ENCODE measurements at places on chromosomes 11 and 22.

- no peak for DNase-seq
These were observed 7.6 kb upstream of the ASCL2 start for GRCh38 chr11:2277933-2278523.

- no peak for DNase-seq
These were observed 269.0 kb upstream of the PDGFD start for GRCh38 chr11:104432981-104433380.

GRCh38 chr11:70556884-70557741 lies 158.8 kb downstream of the CTTN start:
- peak; percentile 12 for DNase-seq

DNA sequence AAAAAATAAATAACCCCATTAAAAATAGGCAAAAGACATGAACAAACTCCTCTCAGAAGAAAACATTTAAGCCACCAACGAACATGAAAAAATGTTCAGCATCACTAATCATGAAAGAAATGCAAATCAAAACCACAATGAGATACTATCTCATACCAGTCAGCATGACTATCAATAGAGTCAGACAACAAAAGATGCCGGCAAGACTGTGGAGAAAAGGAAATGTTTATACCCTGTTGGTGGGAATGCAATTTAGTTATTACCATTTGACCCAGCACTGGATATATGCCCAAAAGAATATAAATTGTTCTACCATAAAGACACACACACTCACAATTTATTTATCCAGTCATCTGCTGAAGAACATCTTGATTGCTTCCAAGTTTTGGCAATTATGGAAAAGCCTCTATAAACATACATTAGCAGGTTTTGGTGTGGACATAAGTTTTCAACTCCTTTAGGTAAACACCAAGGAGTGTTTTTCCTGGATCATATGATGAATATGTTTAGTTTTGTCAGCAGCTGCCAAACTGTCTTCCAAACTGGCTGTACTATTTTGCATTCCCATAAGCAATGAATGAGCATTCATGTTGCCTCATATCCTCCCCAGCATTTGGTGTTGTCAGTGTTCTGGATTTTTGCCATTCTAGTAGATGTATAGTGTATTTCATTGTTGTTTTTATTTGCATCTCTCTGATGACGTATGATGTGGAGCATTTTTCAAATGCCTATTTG lies 28.0 kb downstream of the OR8D1 start:
- DNase-seq: no peak

DNA sequence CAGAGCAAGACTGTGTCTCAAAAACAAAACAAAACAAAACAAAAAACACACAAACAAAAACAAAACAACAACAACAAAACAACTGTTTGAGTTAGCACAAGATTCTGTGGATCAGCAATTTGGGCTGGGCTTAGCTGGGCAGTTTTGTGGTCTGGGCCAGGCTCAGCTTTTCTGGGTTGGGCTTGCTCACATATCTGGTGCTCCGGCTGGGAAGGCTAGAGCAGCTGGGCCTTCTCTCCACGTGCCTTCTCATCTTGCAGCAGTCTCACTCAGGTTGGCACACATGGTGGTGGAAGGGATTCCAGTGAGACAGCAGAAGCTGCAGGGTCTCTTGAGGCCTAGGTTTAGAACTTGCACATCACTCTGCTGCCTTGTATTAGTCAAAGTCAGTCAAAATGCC lies 35.7 kb downstream of the EIF3F start:
- DNase-seq: no peak

DNA sequence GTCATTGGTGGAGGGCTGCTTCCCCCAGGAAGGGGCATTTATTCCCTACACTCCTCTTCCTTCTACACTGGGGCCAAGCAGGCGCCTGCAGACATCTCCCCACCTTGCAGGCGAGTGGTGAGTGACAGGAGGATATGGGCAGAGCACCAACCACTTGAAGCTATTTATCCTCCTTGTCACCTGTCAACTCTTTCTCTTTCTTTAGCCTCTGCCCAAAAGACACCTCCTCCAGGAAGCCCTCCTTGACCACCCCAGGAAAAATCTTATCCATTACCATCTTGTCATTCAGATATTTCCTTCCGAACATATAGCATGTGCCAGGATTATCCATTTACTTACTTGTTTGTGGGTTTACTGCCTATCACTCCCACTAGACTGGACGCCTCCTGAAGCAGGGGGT lies 362.4 kb downstream of the MN1 start:
- DNase-seq: no peak

DNA sequence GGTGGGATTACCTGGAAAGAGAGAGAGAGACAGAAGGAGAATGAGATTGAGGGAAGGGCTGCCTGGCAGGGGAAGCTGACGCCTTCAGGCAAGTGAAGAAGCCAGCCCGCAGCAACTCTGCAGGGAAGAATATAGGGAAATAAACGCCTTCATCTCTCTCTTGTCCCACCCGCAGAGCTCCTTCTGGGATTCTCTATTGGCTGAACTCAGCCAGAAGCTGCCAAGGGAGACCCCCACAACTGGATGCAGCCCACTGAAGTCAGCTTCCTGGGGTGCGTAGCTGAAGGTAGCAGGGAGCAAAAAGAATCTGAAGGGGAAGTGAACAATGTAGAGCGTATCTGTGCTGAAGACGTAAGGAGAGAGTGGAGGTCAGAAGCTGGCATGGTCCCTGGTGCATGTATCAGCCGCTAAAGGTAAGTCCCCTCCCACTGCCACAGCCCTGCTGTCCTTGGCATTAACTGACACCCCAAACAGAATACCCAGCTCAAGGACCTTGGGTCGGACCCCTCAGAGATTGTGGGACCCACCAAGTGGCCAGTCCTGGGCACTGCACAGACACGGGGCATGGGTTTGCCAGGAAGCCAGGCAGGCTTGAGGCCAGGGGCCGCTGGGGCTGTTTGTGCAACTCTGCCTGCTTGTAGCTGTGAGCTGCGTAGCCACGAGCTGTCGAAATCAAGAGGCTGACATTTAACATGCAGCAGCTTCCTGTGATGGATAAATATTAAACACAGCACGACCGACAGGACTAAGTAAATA lies 469.9 kb downstream of the MN1 start:
- no peak for DNase-seq

DNA sequence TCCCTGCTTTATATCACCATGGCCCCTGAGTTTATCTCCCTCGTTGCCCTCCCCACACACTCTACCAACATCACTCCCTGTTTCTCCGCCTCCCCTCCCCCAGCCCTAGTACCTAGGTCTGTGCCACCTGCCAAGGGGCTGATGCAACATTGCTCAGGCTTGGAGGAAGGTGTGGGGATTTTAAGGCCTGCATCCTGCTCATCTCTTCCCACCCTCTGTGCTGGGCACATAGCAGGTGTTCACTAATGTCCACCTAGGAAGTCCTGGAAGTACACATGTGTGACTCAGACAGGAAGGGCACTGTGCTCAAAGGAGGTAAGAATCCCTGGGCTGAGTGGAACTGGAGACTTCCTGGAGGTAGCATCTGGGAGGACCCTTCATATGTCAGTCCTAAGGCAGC lies 37.0 kb downstream of the PDE2A start:
- DNase-seq: no peak

DNA sequence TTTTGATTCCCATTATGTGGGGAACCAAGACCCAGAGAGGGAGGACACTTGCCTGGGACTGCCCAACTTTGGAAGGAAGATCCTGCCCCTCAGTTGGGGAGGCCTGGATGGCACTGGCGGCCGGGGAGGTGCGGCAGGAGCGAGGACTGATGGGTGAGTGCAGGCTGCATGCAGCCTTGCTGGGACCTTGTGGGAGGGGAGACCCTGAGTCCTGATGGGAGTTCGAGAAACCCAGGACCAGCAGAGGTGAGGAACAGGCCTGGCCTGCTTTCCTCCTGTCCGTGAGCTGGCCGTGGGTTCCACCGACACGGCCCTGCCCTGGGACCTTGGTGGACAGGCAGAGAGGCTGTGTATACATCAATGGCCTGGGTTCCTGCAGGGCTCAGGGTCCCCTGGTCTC lies 19.3 kb upstream of the SMIM38 start:
- DNase-seq: no peak

DNA sequence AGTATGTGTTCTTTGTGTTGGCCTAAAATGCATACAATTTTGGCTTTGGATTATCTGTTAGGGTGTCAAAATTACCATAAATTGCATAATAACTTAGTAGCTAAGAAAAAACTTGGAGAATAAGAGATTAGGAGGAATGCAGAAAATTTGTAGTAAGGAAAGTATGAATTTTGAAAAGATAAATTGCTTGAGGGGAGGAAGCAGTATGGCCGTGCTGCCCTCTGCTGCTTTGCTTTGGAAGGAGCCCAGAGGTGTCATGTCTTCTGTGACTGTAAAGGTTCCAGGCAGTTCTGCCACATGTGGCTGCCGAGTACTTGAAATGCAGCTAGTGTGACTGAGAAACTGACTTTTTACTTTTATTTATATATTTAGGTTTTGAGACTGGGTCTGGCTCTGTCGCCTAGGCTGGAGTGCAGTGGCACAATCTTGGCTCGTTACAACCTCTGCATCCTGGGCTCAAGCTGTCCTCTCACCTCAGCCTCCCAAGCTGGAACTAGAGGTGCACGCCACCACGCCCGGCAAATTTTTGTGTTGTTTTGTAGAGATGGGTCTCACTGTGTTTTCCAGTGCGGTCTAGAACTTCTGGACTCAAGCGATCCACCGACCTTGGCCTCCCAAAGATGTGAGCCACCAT lies 1.8 kb downstream of the ADSL start:
- peak; percentile 78 for DNase-seq

DNA sequence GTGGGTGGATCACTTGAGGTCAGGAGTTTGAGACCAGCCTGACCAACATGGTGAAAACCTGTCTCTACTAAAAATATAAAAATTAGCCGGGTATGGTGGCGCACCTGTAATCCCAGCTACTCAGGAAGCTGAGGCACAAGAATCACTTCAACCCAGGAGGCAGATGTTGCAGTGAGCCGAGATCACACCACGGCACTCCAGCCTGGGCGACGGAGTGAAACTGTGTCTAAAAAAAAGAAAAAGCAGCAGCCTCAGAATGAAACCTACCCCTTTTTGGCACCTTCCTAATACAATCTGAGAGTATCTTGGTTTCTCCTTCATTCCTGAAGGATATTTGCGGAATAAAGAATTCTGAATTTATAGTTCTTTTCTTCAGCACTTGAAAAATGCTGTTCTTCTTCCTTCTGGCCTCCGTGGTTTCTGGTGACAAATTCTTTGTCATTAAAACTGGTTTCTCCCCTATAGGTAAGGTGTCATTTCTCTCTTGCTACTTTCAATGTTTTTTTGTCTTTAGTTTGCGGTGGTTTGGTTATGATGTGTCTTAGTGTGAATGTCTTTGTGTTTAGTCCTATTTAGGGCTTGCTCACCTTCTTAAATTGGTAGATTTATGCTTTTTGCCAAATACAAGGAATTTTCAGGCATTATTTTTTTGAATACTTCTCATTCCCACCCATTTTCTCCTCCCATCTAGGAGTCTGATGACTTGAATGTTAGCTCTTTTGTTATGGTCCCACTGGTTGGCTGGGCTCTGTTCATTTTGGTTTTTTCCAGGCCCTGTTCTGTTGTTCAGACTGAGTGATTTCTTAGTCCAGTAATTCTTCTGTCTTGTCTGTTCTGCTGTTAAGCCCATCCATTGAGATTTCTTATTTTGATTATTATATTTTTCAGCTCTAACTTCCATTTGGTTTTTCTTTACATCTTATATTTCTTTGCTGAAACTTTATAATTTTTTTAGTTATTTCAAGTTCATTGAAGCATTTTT lies 15.4 kb downstream of the ASRGL1 start:
- DNase-seq: peak; percentile 59

- DNase-seq: no peak
These were observed 878.6 kb upstream of the CCDC90B start for GRCh38 chr11:84164728-84165127.

DNA sequence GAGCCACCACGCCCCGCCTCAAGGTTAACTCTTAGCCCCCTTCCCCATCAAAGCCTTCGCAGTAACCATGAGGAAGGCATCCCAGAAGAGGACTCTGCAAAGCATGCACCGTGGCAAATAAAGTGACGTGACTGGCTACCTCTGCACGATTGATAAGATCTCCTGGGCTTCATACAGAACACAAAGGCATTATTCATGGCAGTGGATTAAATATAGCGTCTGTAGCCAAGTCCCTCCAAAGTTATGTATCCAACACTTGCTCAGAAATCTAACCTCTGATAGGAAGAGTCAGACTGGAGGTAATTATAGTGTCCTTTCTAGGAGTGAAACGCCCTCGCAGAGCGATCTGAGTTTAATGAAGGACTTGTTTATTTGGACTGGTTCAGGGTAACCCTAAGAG lies 22.4 kb downstream of the CPT1A start:
- DNase-seq: no peak

DNA sequence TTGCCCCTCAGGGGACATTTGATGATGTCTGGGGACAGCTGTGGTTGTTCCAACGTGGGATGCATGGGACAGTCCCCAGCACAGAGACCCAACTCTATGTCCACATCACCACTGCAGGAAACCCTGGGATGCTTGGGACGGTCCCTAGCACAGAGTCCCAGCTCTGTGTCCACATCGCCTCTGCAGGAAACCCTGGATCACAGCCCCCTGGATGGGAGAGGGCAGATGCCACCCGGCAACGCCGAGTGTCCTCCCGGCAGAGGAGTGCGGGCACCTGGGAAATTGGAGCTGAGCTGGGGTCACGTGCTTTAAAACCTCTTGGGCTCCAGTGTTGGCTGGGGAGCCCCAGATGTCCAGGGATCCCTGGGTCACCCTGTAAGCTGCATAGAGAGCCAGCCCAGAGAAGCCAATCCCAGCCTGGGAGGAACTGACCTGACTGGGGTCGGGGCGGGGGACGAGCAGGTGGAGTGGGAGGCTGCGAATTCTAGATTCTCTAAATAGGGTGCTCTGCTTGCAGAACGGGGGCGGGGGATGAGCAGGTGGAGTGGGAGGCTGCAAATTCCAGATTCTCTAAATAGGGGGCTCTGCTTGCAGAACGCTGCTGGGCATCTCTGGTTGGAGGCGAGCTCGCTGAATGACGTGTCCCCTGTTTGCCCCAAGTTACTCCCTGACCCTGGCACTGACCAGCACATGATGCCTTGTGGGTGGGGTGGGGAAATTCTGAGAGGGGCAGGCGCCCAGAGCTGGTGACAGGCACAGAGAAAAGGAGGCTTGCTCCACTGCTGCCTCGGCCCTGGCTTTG lies 1197.8 kb downstream of the BRD1 start:
- no peak for DNase-seq

DNA sequence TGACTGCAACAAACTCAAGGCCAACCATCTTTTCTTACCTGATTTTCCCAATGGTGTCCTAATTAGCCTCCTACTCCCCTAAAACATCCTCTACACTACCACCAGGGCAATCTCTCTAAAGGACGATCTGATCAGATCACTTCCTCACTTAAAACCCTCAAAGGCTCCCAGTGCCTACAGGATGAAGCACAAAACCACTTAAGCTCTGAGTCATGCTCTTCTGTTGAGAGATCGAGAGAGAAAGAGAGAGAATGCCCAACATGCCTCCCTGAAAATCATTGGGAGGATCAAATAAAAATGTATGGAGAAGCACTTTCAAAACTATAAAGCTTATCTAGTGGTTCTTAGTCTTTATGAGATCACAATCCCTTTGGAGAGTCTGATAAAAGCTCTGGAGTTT lies 171.1 kb downstream of the CADM1 start:
- no peak for DNase-seq
